Lower lobe of right lung (tissue), 2 donors: ENCODE measurements at places on chromosomes 16 and 17. TPM values are rescaled to one million over a fixed set of nuclear protein-coding genes. Genes with fewer than 3 reads are reported as not detected.

The OMG gene
- 12.4 TPM for total RNA-seq

The SYNGR3 gene
- 0.24 TPM for total RNA-seq

The RGS9 gene
- 7.9 TPM for total RNA-seq

The CNTNAP4 gene
- total RNA-seq: not detected

The ITGAD gene
- total RNA-seq: 0.62 TPM

The GABARAP gene
- 587 TPM for total RNA-seq

The C1QL1 gene
- total RNA-seq: not detected

- no peak for DNase-seq
- no peaks in the 10 kb centered on the region for H3K4me1 ChIP-seq
- H3K36me3 ChIP-seq: peaks cover 64% of the 10 kb centered on the region
- H3K27ac ChIP-seq: no peak overlapping the region
- H3K4me3 ChIP-seq: no peak overlapping the region
These were observed 12.2 kb upstream of the CLEC18C start for GRCh38 chr16:70161350-70161749.

DNA sequence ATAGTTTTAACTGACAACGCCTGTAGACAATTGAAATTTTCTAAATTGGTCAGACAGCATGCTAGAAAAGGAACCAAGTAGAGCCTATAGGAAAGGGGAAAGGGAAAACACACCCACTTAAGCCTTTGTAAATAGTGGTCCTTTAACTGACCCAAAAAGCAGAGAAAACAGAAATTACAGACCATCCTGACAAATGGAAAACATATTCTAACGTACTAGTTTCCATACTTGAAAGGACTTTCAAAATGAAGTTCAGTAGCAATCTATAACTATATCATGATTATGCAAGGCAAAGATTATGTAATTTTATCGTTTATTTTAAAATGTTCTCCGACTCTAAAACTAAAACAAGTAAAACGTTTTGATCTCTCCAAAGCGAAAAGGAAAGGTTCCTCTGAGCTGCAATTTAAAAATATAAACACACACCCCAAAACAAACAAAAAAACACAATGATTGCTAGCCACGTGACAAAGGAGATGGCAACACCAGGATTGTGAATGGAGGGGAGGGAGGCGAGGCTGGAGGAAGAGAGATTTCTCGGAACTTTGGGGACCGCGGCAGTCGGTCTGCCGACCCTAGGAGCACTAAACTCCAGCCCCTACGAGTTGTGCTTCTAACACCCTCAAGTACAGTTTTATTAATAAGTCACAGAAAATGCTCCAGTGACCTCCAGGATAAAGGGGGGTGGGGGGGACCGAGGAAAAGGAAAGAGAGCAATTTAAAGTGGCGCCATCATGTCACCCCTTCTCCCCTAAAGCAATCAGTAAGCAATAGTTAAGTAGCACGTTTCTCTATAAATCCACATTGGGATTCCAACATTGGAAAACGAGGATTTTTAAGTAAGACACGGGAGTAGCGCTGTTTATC is 1.7 kb downstream of the KANSL1 start:
- H3K36me3 ChIP-seq: no peaks in the 10 kb centered on the region
- H3K27ac ChIP-seq: peak overlapping the region; percentile 97
- DNase-seq: no peak
- H3K4me3 ChIP-seq: peak overlapping the region; percentile 83

DNA sequence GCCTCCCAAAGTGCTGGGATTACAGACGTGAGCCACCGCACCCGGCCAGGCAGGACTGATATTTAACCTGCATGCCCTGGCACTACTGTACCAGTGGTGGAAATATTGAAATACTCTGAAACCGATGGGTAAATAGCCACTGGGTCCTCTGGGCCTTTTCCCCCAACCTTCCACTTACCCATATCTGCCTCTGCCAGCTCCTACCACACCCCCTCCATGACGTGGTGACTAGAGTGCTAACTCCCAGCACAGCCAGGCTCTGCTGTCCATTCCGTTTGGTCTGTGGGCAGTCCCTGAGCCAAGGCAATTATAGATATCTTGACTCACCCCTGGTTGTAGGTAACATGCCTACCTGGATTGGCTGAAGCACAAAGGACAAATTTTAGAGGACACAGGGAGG is 187.8 kb downstream of the PRKCB start:
- H3K27ac ChIP-seq: no peak overlapping the region
- no peak overlapping the region for H3K4me3 ChIP-seq
- H3K27me3 ChIP-seq: no peaks in the 10 kb centered on the region
- no peak for DNase-seq
- no peaks in the 10 kb centered on the region for H3K4me1 ChIP-seq
- H3K36me3 ChIP-seq: no peaks in the 10 kb centered on the region

- no peak overlapping the region for H3K4me3 ChIP-seq
- H3K4me1 ChIP-seq: peaks cover 19% of the 10 kb centered on the region
- H3K27me3 ChIP-seq: no peaks in the 10 kb centered on the region
- no peak overlapping the region for H3K27ac ChIP-seq
These were observed 1.4 kb downstream of the SETD6 start for GRCh38 chr16:58516768-58517107.

- H3K36me3 ChIP-seq: no peaks in the 10 kb centered on the region
- no peak overlapping the region for H3K27ac ChIP-seq
- H3K4me3 ChIP-seq: no peak overlapping the region
- peaks cover 8% of the 10 kb centered on the region for H3K27me3 ChIP-seq
These were observed 51.1 kb downstream of the SLC6A2 start for GRCh38 chr16:55706739-55707384.

- H3K36me3 ChIP-seq: no peaks in the 10 kb centered on the region
- peaks cover 31% of the 10 kb centered on the region for H3K4me1 ChIP-seq
- DNase-seq: no peak
- no peak overlapping the region for H3K27ac ChIP-seq
- no peaks in the 10 kb centered on the region for H3K27me3 ChIP-seq
These were observed 35.1 kb upstream of the SEC14L1 start for GRCh38 chr17:77105706-77106105.

GRCh38 chr17:79087428-79088143 is 13.0 kb downstream of the ENGASE start:
- no peaks in the 10 kb centered on the region for H3K4me1 ChIP-seq
- peaks cover 17% of the 10 kb centered on the region for H3K27me3 ChIP-seq
- H3K36me3 ChIP-seq: peaks cover 47% of the 10 kb centered on the region
- no peak overlapping the region for H3K4me3 ChIP-seq
- H3K27ac ChIP-seq: no peak overlapping the region
- DNase-seq: peak; percentile 79

DNA sequence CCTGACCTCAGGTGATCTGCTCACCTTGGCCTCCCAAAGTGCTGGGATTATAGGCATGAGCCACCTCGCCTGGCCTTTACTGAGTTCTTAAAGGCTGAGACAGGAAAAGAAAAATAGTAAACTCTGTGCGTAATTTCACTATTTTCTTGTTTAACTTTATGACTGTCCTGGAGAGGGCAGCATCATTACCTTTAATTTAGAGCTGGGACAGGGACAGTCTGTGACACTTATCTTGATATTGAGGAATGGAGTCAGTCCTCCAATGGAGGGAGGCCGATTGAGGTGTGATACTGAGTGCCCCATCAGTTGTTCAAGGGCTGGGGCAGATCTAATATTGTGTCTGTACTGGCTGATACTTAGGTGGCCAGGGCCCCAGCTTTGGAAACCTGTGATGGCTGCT is 21.5 kb upstream of the SPN start:
- DNase-seq: no peak
- no peak overlapping the region for H3K4me3 ChIP-seq
- H3K27me3 ChIP-seq: no peaks in the 10 kb centered on the region
- H3K4me1 ChIP-seq: peaks cover 4% of the 10 kb centered on the region
- no peak overlapping the region for H3K27ac ChIP-seq
- no peaks in the 10 kb centered on the region for H3K36me3 ChIP-seq

DNA sequence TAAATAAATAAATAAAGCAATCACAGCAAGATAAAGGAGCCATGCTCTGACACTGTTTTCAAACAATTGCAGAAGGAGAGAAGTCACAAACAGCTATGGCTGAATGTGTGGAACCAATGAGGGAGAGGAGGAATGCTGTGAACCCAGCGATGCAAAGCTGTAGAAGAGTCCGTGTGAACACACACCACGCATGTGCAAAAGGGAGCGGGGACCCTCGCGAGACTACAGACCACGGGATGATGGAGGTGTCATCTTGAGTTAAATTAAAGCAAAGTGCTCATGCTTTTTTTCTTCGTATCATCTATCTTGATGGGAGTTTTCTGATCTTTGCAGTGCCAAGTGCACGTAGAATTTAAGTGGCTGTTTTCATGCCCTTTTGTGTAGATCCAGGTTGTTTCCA is 123.8 kb upstream of the CDH5 start:
- no peaks in the 10 kb centered on the region for H3K4me1 ChIP-seq
- no peak overlapping the region for H3K27ac ChIP-seq
- H3K4me3 ChIP-seq: no peak overlapping the region
- H3K36me3 ChIP-seq: no peaks in the 10 kb centered on the region
- no peaks in the 10 kb centered on the region for H3K27me3 ChIP-seq
- DNase-seq: no peak

DNA sequence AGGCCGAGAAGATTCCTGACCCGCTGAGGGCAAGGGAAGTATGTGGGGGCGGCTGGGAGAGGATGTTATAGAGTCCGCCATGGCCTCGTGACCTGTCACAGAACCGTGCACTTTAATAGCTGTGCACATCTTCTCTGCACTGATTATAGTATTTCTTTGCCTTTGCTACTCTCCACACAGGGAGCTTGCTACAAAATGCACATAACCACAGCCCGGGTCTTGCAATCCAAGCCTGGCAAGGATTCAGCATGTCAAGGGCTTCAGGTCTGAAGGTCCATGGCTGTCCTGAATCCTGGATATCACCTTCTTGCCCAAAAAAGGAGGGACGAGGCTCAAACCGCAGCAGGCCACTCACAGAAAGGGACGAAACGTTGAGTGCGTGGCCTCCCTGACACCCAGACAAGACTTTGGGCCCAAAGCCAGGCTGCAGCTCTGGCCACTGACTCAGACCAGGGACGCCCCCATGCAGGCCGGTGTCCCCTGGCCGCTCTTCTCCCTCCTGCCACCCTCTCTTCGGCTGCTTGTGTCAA is 43.7 kb downstream of the USP22 start:
- DNase-seq: no peak
- H3K4me1 ChIP-seq: peaks cover 33% of the 10 kb centered on the region
- no peaks in the 10 kb centered on the region for H3K27me3 ChIP-seq
- peaks cover 56% of the 10 kb centered on the region for H3K36me3 ChIP-seq
- H3K27ac ChIP-seq: no peak overlapping the region

DNA sequence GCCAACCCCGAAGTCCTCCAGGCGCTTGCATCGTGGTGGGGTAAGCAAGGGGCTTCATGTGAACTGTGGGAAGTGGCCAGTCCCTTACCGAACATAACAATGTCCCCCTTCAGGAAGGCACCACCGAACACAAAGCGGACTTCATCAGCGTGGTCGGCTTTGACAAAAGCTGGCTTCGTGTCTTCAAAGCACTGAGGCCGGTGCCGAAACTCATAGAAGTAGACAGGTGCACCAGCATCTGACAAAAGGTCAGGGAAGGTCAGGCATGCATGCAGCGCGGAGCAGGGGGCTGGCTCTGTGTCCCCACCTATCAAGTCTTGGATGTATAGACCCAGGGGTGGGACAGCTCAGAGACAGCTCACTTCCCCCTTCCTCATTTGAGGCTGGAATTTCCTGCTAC is 16.6 kb upstream of the CES1 start:
- peaks cover 22% of the 10 kb centered on the region for H3K27me3 ChIP-seq
- no peak for DNase-seq
- H3K36me3 ChIP-seq: no peaks in the 10 kb centered on the region
- H3K4me1 ChIP-seq: no peaks in the 10 kb centered on the region
- H3K4me3 ChIP-seq: no peak overlapping the region

DNA sequence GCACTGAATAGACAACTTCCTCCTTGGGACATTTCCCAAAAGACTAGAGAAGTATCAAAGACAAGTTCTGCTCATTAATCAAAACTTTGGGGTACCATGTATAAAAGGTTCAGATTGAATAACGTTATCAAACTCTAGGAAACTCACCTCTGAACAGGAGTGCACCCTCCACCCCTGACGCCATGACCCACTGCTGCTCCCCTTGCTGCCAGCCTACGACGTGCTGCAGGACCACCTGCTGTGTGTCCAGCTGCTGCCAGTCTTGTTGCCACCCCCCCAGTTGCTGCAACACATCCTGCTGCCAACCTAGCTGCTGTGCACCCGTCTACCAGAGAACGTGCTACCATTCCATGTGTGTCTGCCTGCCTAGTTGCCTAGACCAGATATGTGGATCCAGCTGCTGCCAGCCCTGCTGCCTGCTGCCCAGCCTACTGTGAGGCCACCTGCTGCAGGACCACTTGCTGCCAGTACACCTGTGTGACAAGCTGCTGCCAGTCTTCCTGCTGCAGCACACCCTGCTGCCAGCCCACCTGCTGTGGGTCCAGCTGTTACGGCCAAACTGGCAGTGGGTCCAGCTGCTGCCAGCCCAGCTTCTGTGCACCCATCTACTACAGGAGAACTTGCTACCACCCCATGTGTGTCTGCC is 13.8 kb upstream of the KRTAP9-2 start:
- no peaks in the 10 kb centered on the region for H3K36me3 ChIP-seq
- H3K27ac ChIP-seq: no peak overlapping the region
- peaks cover 6% of the 10 kb centered on the region for H3K27me3 ChIP-seq
- H3K4me1 ChIP-seq: no peaks in the 10 kb centered on the region

DNA sequence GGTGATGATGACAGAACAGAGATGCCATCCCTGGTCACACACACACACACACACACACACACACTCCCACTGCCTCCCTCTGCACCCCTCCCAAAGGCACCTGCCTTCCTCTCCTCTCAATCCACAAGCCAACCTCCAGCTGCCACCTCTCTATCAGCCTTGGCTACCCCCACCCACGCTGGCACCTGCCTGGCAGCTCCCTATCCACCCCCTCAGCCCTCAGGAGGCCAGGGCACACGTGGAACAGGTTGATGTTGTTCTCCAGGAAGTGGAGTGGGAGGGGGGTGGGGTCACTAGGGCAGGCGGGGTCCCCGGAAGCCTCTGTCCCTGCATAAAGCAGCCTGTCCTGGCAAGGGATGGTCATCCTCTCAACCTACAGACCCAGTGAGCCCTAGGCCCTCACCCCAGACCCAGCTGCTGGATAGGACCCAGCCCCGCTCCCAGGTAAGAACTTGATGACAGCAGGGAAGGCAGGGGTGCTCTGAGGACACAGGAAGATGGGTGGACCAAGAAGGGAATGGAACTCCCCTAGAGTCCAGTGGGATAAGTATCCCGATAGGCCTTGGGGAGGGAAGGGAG is at the start of gene GSDMA:
TSS of gene GSDMA (plus strand) at position 363 of the 579 bp plus-strand sequence. CDS start 2,684 bp downstream, outside the sequence.
- H3K27ac ChIP-seq: no peak within 1 kb of the TSS
- no peaks in the 10 kb centered on the region for H3K36me3 ChIP-seq
- no peak for DNase-seq
- H3K27me3 ChIP-seq: no peaks in the 10 kb centered on the region
- H3K4me1 ChIP-seq: peaks cover 4% of the 10 kb centered on the region

DNA sequence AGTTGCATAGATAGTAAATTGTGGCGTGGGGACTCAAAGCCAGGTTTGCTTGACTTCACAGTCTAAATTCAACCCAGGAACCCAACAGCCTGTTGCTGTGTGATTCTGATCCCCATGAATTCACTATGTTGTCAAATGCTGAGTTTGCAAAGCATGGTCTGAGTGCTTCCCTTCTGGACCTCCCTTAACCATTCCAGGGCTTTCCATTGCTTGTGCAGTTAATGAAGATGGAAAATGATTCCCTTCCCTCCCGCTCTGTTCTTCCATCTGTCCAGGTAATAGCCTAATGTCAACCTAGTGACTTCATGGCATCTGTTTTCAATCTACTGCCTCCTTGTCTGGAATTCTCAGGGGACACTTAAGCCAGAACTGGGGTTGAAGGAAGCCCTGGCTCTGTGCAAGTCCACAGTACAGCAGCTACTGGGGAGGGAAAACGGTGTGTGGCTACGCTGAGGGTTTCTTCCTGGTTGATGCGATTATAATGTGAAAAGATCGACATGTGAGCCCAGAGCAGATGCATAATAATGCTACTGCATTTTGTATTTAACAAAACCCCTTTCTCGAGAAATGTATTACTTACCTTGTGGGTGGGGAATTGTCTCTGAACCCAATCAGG is 206.7 kb downstream of the CDH13 start:
- H3K4me3 ChIP-seq: no peak overlapping the region
- no peaks in the 10 kb centered on the region for H3K4me1 ChIP-seq
- no peaks in the 10 kb centered on the region for H3K27me3 ChIP-seq
- DNase-seq: no peak
- H3K27ac ChIP-seq: no peak overlapping the region
